Spinal cord (tissue), 10 donors: ENCODE measurements at places on chromosomes 13 and 19. TPM values are rescaled to one million over a fixed set of nuclear protein-coding genes. Genes with fewer than 3 reads are reported as not detected.
A peak's percentile ranks its signal among the peaks of the same experiment; 100 is the strongest.

DNA sequence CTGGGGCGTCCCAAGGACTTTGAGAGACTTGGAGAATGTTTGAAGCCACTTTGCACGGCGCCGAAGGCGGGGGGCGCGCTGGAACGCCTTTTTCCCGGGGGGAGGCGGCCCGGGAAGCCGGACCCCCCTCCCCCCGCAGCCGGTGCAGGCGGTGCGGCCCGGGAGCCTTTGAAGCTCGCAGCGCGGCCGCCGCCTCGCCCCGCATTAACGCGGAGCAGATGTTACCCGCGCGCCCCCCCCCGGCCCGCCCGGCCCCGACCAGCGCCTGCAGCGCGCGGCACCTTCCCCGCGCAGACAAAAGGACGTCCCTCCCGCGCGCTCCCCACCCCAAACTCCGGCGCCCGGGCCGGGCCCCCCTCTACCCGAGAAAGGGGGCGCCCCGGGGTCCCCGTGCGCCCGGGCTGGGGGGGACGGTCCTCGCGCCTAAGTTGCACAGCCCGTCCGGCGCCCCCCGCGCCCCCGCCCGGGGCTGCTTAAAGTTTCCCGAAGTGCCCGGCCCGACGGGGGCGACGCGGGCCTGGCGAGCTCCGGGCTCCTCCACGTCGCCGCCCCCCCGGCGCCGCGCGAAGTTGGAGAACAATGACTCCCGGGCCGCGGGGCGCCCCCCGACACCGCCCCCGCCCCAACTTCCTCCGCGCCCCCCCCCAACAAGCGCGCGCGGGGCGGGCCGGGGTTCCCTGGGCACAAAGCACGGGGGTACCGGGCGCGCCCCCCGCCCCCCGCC is 685 bp downstream of the TCF3 start:
- DNase-seq = no peak
- H3K27ac ChIP-seq = peak overlapping the region; percentile 64
- H3K4me3 ChIP-seq = peak overlapping the region; percentile 66
- peaks cover 30% of the 10 kb centered on the region for H3K4me1 ChIP-seq
- no peaks in the 10 kb centered on the region for H3K27me3 ChIP-seq

DNA sequence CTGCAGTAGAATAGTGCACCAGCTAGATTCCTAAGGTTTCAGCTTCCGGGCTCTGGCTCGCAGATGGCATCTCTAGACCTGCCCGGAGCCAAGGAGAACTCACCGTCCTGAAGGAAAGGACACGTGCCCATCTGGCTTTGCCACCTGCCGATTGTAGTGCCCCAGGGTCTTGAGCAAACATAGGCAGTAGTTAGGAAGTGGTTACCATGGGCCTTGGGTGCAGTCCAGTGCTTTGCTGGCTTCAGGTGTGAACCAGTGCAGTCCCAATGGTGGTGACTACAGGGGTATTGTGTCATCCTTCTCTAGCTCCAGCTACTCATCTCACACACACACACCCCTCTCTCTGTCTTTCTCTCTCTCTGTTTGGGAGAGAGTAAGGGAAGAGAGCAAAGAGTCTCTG is 61.4 kb upstream of the TEX29 start:
- H3K36me3 ChIP-seq = peaks cover 29% of the 10 kb centered on the region
- H3K27me3 ChIP-seq = no peaks in the 10 kb centered on the region
- H3K4me1 ChIP-seq = no peaks in the 10 kb centered on the region
- DNase-seq = no peak
- no peak overlapping the region for H3K27ac ChIP-seq
- H3K4me3 ChIP-seq = no peak overlapping the region

GRCh38 chr19:49333811-49334288 is 1.4 kb upstream of the CD37 start:
- H3K27me3 ChIP-seq = peaks cover 4% of the 10 kb centered on the region
- no peak for DNase-seq
- no peak overlapping the region for H3K27ac ChIP-seq
- H3K4me1 ChIP-seq = peaks cover 15% of the 10 kb centered on the region

DNA sequence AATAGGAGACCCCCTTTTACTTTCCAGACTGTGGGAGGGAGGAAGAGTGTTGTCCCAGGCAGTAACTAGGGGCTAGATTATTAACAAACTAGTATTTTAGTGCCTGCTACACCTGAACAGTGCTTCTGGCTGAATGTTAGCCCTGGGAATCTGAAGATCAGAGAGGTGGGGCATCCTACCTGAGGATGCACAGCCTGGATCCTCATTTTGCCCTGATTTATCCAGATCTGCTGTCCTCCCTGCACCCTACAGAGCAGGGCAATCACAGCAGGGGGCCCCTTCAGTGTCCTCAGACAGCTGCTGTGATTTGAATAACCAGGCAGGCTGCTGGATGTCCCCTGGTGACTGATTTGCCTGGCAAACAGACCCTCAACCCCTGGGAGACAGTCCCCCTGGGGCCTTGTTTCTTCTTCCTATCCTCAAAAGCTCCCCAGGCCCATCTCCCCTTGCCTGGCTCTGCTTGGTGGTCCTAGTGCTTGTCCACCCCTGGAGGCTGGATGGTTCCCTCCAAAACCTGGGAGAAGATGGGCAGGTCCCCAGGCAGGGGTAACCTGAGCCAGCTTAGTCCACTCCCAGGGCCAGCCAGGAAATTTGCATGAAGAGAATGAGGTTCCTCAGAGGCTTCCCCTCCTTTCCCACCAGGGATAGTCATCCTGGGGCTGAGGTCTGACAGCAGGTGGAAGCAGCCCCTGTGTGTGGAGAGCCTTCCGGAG is at the start of gene OVOL3:
TSS of gene OVOL3 (plus strand) at position 657 of the 713 bp plus-strand sequence. CDS start 60 bp downstream, outside the sequence.
- H3K4me3 ChIP-seq = no peak within 1 kb of the TSS
- peaks cover 60% of the 10 kb centered on the region for H3K36me3 ChIP-seq
- H3K27me3 ChIP-seq = no peaks in the 10 kb centered on the region
- H3K27ac ChIP-seq = no peak within 1 kb of the TSS
- H3K4me1 ChIP-seq = peaks cover 21% of the 10 kb centered on the region

DNA sequence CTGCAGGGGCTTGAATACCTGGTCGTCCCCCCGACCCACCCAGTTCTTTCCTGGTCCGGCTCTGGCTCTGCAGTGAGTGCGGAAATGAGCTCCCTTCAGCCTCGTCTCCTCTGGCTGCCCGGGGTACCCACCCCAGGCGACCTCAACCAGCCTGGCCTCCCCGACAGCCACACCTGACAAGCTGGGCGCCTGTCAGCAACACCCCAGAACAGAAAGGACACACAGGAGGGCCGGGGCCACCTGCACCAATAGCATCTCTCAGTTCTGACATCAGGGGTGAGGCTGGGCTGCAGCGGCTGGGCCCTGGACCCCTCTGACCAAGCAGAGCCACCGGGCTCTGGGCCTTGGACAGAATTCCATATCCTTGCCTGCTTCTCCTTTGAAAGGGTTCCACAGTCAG is 19.7 kb downstream of the SUGP1 start:
- H3K36me3 ChIP-seq = peaks cover 88% of the 10 kb centered on the region
- no peak for DNase-seq
- H3K4me1 ChIP-seq = peaks cover 14% of the 10 kb centered on the region
- H3K4me3 ChIP-seq = no peak overlapping the region
- H3K27me3 ChIP-seq = no peaks in the 10 kb centered on the region

GRCh38 chr19:17751103-17751911 is at the start of gene FCHO1:
FCHO1 (plus strand) TSS chr19:17751477; CDS start chr19:17755165, 3,688 bp downstream.
- peaks cover 23% of the 10 kb centered on the region for H3K36me3 ChIP-seq
- H3K27ac ChIP-seq = no peak within 1 kb of the TSS
- no peak for DNase-seq
- no peaks in the 10 kb centered on the region for H3K27me3 ChIP-seq
- peaks cover 67% of the 10 kb centered on the region for H3K4me1 ChIP-seq

- H3K27me3 ChIP-seq = no peaks in the 10 kb centered on the region
- no peak for DNase-seq
- no peak overlapping the region for H3K27ac ChIP-seq
- H3K4me1 ChIP-seq = no peaks in the 10 kb centered on the region
- no peak overlapping the region for H3K4me3 ChIP-seq
Observed at GRCh38 chr13:105377452-105377851, 1158.0 kb downstream of the EFNB2 start.

GRCh38 chr13:74575729-74576125 is 441.5 kb upstream of the KLF12 start:
- peak; percentile 54 for DNase-seq
- H3K27ac ChIP-seq = peak overlapping the region; percentile 70
- H3K27me3 ChIP-seq = no peaks in the 10 kb centered on the region
- no peaks in the 10 kb centered on the region for H3K36me3 ChIP-seq

DNA sequence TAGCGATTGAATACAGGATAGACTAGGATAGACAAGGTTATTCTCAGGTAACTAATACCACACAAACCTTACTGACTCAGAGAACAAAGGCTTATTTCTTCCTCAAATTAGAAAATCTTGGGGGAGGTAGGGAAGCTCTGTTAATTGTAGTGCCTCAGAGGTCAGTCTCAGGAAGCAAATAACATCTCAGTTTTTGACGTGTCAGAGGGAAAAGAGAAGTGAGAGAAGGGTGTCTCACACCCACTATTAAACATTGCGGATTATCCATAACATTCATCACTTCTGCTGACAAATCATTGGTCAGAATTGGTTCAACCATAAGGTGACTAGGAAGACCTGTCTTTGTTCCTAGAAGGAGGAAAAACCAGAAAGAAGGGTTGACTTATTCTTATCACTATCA is 579.4 kb upstream of the MIR17HG start:
- no peaks in the 10 kb centered on the region for H3K4me1 ChIP-seq
- H3K27me3 ChIP-seq = no peaks in the 10 kb centered on the region

DNA sequence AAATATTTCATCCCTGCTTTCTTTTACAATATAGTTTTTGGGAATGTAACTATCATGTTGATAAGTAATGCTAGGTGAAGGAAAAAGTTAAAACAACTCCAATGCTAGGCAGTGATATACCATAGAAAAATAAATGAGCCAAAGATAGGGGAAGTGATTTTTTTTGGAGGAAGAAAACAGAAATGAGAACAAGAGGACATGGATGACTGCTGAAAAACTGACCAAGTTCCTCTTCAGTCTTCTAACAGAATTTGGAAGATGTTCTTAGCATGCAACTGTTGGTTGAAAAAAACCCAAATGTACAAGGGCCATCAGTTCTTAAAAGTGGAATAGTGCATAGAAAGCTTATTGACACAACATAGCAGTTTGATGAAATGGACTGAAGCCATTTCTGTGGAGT is 262.5 kb upstream of the STARD13 start:
- no peaks in the 10 kb centered on the region for H3K36me3 ChIP-seq
- no peak for DNase-seq
- H3K4me3 ChIP-seq = no peak overlapping the region
- no peaks in the 10 kb centered on the region for H3K27me3 ChIP-seq
- peaks cover 6% of the 10 kb centered on the region for H3K4me1 ChIP-seq

DNA sequence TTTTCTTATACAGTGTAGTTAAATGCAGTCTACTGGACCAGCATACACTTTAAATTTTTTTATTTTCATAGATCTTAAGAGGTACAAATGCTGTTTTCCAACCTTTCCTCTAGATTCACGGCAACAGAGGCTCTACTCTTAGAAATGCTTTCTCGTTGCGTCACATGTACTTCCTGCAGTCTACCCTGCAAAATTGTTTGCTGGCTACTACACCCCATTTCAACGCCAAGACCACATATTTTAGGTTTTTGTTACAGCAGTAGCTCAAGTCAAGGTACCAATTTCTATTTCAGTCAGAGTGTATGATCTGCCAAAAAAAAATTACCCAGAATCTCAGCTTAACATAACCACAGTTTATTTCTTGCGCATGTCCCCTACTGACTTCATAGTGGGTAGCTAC is 94.1 kb downstream of the TNFSF13B start:
- H3K36me3 ChIP-seq = no peaks in the 10 kb centered on the region
- no peak overlapping the region for H3K4me3 ChIP-seq
- H3K4me1 ChIP-seq = no peaks in the 10 kb centered on the region

DNA sequence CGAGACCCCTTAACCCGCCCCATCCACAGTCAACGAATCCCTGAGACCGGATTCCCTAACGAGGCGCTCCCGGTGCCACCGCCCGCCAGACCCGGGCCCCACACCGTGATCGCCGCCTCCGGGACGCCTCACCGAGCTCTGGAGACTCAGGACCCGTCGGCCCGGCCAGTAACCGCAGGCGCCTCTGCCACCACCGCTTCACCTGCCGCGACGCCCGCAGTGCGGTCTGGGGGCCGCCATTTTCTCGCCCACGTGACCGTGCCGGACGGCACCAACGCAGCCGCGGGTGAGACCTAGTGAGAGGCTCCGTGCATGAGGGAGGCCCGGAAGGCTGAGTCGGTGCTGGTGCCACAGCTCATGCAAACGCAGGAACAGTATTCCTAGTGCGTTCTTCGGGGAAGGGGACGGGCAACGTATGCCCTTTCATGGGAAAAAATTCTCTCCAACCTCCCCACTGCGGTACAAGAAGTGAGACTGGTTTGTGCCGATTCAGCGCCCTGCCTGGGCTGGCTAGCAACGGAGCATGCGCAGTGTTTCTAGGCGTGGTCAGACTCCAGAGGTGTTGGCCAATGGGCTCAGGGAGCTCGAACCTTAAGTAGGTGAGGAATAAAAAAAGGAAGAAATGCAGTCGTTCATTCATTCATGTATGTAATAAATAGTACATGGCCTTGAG is at the start of gene DOHH:
TSS of gene DOHH (minus strand) at position 246 of the 673 bp plus-strand sequence. CDS start 3,860 bp downstream, outside the sequence.
- peaks cover 16% of the 10 kb centered on the region for H3K4me1 ChIP-seq
- H3K27ac ChIP-seq = peak within 1 kb of the TSS; percentile 92
- peaks cover 25% of the 10 kb centered on the region for H3K36me3 ChIP-seq

DNA sequence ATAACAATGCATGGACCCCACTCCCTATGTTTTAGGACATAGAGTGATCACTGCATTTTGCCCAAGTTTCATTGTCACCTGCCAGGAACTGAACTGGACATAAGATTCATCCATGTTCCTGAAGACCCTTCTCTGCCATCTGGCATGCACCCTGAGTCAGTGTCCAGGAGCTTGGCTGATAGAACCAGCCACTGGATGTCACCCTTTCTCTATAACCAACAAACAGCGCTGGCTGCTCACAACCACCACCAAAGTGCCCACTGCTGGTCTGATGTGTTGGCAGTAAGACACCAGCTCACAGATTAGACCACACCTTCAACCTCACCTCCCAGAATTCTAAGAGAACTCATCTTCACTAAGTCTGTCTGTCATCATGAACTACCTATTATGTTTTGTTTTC is 333.4 kb downstream of the ITGBL1 start:
- no peaks in the 10 kb centered on the region for H3K27me3 ChIP-seq
- DNase-seq = peak; percentile 46

DNA sequence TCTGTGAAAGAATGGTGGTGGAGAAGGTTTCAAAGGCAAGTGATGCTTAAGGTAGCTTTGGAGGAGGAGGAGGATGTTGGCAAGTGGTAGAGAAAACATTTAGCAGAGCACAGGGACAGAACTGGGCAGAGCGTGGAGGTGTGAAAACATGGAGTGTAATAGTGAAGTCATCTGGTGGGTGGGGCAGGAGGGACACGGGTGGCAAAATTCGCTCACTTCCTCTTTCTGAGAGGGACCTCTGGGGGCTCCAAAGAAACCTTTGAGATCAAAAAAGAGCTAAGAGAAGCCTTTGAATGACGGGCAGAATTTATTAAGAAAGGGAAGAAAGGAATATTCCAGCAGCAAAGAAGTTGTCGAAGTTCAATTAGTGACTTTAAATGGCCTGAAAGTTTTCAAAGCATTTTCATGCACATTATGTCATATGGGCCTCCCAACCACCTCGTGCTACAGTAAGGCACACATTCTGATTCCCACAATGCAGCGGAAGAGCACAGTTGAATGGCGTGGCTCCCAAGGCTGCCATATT is 82.8 kb downstream of the STARD13 start:
- no peak for DNase-seq
- no peak overlapping the region for H3K27ac ChIP-seq
- peaks cover 14% of the 10 kb centered on the region for H3K4me1 ChIP-seq
- no peaks in the 10 kb centered on the region for H3K36me3 ChIP-seq

- peak within 1 kb of the TSS; percentile 71 for H3K27ac ChIP-seq
- H3K36me3 ChIP-seq = peaks cover 37% of the 10 kb centered on the region
- peak; percentile 77 for DNase-seq
- peak within 1 kb of the TSS; percentile 84 for H3K4me3 ChIP-seq
- H3K4me1 ChIP-seq = peaks cover 20% of the 10 kb centered on the region
Observed at GRCh38 chr19:36032251-36033104, at the start of gene CLIP3. CLIP3 (minus strand) TSS chr19:36032873; CDS start chr19:36032357, 516 bp downstream.

Gene MEIOSIN
- not detected for total RNA-seq

Gene LRRC4B
- 55.2 TPM for total RNA-seq

Gene ARHGAP45
- 5.1 TPM for total RNA-seq

Gene SIGLEC10
- 3.1 TPM for total RNA-seq

Gene ITM2B
- total RNA-seq = 469 TPM

Gene NOTCH3
- 34.9 TPM for total RNA-seq

Gene ZNF83
- 66.7 TPM for total RNA-seq
